Naive B cell (primary cell): ENCODE measurements at places on chromosomes 2 and 18.

- no peak for DNase-seq
Measured at GRCh38 chr18:36255072-36255698, 42.3 kb upstream of the FHOD3 start.

GRCh38 chr2:155169317-155169716 lies 470.8 kb downstream of the KCNJ3 start:
- DNase-seq = no peak

DNA sequence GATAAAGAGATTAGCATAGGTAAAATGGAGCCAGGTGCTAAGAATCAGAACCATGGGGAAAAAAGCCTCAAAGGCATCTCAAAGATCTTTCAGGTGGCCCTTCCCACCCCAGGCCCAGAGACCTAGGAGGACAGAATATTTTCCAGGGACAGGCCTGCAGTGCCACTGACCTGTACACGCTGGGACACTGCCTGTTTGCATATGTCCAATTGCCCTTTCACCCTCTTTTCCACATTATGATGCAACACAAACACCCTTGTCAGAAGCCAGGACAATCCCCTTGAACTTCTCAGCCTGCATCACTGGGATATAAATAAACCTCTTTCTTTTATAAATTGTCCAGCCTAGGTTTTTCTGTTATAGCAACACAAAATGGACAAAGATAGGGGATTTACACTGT lies 419.1 kb downstream of the TRIB2 start:
- DNase-seq = no peak

DNA sequence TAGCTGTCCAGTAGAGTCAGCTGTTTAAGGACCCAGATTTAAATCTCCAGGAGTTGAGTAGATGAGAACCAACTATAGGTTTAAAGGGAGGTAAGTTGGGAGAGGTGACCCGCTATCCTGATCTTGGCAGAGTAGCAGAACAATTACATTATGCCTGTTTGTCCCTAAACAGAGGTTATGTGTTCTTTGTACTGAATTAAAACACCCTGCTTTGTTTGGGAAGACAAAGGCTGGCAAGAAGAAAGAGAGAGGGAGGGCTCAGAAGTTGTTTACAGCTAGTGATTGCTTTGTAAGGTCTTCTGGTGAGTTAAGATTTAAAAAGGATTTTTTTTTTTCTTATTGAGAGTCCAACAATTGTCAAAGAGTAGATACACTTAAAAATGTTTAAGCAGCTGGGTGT lies 37.3 kb downstream of the USP14 start:
- no peak for DNase-seq

DNA sequence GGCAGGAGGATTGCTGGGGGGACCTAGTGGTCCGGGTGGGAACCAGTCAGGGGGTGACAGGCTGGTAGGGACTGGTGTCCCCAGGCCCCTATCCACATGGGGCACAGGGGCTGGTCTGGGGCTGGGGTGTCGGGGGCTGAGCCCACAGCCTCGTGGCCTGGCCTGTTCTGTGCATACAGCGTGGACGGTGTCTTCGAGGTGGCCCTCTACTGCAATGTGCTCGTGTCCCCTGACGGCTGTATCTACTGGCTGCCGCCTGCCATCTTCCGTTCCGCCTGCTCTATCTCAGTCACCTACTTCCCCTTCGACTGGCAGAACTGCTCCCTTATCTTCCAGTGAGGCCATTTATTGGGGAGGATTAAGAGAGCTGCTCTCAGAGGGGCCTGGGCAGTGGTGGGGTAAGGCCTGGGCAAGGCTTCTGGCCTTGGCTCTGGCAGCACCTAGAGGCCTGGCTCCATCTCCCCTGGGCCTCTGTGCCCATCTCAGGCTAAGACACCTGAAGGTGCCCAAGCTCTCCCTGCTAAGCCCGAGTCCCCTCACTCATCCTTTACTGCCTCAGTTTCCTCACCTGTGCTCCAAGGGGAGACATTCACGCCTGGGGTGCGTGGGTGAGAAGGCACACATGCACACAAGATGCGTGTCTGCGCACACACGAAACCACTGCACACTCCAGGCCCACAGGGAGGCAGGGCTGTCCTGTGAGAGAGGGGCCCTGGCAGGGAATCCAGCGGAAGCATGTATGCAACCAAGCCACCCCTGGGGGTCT lies 1.9 kb downstream of the CHRNG start:
- DNase-seq = no peak

GRCh38 chr2:26251893-26252292 lies 7.2 kb downstream of the HADHB start:
- DNase-seq = no peak

- no peak for DNase-seq
Measured at GRCh38 chr18:14747513-14748474, at the start of gene ANKRD30B. Gene ANKRD30B, plus strand, starts transcription at chr18:14748172. Its CDS starts 248 bp downstream, at chr18:14748420.

GRCh38 chr2:10613263-10613662 lies 76.5 kb downstream of the NOL10 start:
- no peak for DNase-seq

DNA sequence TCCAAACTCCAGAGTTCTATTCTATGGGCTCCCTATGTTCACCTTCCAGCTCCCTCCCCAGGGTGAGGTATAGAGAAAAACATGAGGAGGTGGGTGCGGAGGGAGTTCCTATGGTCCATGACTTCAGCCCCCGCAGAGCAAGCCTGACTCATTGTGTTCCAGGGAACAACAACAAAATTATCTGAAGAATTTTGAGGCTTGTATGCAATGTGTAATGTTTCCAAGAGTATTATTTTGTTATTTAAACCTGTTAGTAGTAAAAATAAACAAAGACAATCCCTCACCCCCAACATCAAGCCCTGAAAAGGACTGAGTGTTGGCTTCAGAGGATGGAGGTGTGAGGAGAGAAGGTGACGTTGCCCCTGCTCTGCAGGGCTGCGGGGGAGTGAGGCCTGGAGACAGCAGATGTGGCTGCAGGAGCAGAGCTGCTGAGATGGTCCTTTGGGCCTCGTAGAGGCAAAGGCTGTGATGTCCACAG lies 29.0 kb downstream of the LAMA3 start:
- DNase-seq = no peak

- no peak for DNase-seq
Measured at GRCh38 chr18:35473562-35473961, 24.2 kb downstream of the INO80C start.

GRCh38 chr2:11419781-11420180 lies 46.2 kb downstream of the E2F6 start:
- no peak for DNase-seq

- no peak for DNase-seq
Measured at GRCh38 chr2:98458207-98458606, 13.5 kb downstream of the INPP4A start.
